ENCODE measurements at places on chromosomes 3 and 15.

DNA sequence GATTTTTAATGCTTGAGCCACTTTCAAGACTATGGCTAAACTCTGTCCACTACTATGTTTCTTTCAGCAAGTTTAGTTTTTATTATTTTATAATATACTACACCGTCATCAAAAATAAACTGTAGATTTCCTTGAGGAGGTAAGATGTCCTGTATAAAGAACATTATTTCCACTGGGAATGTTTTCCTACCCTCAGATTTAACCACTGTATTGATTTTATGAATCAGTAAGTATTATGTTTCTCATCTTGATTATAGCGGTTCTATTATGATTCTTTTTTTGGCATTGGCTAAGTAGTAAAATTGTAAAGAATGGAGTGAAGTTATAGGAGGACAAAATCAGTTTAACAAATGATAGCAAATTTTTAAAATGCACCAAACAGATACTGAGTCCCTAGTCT, 44.4 kb downstream of the ADAM10 start:
- no peak for DNase-seq

DNA sequence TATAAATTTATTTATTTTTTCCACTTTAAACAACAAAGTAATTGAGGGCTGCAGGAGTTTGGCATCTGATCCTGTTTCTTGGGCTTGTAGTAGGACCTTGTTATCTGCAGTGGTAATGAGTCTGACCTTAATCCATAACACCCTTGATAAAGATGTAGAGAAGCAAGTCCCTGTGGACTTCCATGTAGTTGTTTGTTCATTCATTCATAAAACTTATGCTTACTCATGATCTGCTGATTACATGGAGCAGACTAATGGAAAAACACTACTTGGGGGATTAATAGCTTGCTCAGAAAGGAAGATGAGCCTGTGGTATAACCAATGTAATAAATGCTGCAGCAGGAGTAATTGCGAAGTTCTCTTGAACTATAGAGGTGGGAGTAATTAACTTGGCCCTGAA, 271.5 kb upstream of the TBL1XR1 start:
- no peak for DNase-seq

DNA sequence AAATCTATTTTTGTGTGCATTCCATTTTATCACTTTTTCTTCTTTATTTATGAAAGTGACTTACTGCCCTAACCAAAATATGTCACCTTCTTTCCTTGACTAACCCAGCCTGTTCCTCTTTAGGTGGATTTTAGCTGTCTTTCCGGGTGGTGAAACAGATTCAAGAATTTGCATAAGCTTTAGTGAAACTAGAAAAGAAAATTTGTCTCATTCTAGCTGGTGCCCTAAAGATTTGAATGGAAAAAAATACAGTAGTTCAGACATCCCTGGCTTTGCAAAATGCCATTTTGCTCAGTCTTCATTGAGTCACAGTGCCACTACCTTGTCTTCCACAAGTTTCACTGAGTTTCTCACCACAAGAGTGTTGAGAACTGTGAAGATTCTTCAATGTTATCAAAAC, 28.2 kb upstream of the CCDC50 start:
- DNase-seq, result no peak

DNA sequence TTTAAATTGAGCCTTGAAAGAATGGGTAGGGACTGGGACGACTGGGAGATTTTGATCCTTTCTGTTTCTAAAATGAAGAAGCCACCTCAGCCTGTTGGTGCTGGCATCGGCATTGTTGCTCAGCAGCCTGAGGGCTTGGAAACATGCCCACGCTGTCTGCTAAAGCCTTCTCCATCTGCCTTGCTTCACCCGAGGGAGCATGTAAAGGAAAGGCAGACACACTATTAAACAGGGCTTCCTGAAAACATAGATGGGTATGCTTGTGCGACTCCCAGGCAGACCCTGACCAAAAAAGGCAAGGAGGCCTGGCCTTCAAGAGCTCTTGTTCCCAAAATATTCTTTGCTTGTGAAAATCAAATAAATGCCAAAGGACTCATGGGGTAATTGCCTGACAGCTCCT, 84.2 kb upstream of the SLC4A7 start:
- no peak for DNase-seq

- DNase-seq, result no peak
Measured at GRCh38 chr15:59678620-59679019, 10.5 kb downstream of the BNIP2 start.

- DNase-seq, result no peak
Measured at GRCh38 chr15:32675466-32675865, 34.0 kb downstream of the SCG5 start.

DNA sequence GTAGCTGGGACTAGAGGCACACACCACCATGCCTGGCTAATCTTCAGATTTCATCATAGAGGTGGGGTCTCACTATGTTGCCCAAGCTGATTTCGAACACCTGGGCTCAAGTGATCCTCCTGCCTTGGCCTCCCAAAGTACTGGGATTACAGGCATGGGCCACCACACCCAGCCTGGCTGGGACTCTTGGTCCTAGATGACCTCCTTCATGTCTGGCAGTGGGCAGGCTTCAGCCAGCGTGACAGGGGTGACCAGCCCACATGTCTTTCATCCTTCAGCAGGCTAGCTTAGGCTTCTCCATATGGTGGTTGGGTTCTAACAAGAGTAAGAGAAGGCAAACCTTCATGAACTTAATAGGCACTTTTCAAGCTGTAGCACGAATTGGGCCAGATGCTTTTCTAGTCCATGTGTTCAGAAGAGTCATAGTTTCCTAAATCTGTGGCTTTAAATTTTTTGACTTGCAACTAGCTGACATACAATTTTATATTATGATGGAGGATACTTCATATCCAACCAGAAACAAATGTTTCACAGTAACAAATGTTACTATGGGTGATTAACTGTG, 7.6 kb downstream of the GPD1L start:
- no peak for DNase-seq

GRCh38 chr15:47404877-47405276, 312.4 kb upstream of the SEMA6D start:
- no peak for DNase-seq

- DNase-seq, result no peak
Measured at GRCh38 chr15:51307811-51308210, 30.6 kb downstream of the CYP19A1 start.

DNA sequence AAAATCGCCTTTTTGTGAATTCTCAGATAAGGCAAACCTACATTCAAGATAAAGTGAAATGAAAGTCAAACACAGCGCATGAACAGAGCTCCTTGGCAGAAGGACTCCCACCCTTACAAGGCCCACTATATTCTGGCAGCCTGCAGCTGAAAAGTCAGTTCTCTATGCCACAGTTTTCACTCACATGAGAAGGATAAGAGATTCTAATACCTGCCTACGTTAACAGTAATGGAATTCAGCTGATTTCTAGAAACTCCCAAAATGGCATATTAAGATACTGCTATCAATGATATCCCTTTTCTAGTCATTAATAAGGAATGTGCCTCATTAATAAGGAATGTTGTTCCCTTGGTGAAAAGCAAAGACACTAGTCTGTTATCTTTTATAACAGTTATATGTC, 27.0 kb downstream of the SLC30A4 start:
- no peak for DNase-seq

DNA sequence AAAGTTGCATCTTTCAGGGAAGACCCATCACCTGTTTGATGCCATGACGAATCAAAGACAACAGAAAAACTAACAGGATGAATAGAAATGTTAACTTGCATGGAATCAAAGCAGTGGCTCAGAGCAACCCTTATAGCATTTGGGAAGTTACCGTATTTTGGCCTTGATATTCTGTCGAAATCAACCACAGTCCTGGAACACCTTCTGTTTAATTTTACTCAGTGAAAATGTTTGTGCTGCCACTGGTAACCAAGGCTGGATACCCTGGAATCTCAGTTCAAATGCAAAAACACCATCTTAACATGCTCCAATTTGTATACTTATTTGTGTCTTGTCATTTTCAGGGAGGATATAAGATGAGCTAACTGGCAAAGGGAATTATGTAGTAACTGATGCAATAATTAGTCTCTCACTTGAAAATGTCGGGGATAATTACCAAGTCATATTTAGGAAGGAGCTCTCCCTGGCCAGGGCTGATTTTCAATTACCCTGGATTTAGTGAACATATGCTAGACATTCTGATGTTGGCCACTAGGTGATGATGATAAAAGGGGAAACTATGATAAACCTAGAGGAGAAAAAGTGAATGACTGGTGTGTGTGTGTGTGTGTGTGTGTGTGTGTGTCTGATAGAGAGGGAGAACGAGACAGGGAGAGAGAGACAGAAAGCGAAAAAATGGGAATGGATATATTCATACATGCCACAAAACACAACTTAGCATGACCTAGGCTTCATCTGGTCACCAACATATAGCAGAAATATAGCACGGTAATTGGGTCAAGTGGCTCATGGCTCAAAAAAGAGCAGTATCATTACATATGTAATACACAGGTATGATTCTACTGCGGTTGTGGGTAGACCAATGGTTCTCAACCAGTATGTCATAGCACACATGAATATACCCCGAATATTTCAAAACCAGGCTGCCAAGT, 19.0 kb upstream of the PRICKLE2 start:
- DNase-seq, result no peak

DNA sequence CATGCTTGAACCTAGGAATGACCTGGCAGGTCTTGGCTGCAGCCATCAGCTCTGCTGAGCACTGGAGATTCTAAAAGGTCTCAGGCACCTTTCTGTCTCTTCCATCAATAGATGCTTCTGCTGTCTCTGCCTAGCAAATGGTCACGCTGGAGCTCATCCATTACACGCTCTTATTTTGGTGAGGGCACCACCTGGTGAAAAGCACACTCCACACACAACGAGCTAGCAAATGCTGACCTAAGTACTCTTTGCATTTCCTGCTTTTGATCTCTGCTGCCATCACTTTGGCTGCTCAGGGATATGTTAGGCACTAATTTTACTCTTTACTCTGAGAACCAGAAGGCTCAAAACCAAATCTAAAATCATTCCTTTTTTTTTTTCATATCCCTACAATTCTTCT, 91.3 kb downstream of the RAB11A start:
- DNase-seq, result no peak

GRCh38 chr3:50480471-50480870, 23.0 kb downstream of the CACNA2D2 start:
- DNase-seq, result no peak

DNA sequence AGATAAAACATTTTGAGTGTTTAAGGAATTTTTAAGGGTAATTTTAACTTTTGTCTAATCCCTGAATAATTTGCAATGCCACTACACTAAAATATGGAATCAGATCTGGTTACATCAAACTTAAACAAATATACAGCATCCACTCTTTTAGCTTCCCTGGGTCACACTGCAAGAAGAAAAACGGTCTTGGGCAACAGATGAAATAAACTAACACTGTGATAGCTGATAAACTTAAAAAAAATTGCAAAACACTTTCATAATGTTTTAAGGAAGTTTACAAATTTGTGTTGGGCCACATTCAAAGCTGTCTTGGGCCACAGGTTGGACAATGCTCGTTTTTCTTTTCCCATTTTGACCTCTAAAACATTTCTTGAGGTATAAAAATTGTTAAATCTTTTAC, 34.3 kb downstream of the CCDC66 start:
- DNase-seq, result no peak

DNA sequence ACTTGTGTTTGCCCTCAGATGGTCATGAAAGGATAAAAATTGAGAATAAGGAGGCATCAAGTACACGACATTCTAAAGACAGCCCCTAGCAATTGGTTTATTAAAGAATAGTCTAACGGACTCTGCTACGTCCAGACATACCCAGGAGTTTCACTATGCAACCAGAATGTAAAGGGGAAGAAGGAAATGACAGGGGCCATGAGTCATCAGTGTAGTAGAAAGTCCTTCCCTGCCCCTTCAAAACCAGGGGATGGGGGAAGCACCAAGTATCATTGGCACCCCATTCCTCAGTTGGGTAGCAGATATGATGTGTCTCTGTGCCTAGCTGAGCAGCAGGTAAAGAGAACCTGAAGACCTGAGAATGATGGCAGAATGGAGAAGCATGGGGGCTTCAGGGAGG, 367.4 kb downstream of the IL20RB start:
- no peak for DNase-seq

- no peak for DNase-seq
Measured at GRCh38 chr15:62494197-62494596, 329.1 kb upstream of the C2CD4B start.

- no peak for DNase-seq
Measured at GRCh38 chr3:44033123-44033522, 208.6 kb upstream of the TOPAZ1 start.

DNA sequence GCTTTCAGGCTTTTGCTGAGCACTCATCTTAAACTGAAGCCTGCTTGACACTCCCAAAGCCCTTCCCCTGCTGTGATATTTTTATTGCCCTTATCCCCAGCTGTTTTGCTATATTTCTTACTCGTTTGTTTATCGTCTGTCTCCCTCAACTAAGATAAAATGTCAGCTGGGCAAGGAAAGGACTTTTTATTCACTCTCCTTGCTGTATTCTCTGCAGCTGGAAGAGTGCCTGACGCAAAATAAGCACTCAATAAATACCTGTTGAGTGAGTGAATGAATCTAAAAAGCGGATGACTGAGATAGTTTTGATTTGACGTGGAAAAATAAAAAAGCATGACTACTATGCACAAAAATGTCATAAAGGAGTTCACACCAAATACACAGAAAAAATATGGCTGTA, 84.8 kb upstream of the POMGNT2 start:
- DNase-seq, result no peak

GRCh38 chr3:195596765-195597171, 13.0 kb upstream of the APOD start:
- DNase-seq, result no peak
